ENCODE measurements at places on chromosomes 12 and 14.

DNA sequence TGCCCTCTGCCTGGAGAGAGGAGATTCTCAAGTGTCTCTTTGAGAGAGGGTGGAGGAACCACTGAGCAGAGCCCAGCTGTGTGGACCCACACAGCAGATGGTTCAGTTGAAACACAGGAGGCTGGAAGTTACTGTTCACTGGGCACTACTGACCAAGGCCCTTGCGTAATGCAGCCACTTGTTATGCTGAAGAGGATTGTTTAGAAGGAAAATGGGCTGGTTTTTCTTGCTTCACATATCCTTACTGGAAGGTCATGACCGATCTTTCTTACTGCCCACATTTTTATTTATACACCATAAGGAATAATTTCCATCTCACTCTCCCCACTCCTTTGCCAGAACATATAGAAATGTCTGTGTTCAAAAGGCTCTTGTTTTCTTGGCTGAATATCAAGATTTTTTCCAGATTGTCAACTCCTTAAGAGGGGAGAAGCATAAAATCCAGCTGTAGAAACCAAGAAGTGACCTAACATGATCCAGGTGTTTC lies 375.1 kb upstream of the DDHD1 start:
- DNase-seq = no peak

- DNase-seq = peak; percentile 48
These were observed 4.7 kb upstream of the CCER1 start for GRCh38 chr12:90959538-90960139.

DNA sequence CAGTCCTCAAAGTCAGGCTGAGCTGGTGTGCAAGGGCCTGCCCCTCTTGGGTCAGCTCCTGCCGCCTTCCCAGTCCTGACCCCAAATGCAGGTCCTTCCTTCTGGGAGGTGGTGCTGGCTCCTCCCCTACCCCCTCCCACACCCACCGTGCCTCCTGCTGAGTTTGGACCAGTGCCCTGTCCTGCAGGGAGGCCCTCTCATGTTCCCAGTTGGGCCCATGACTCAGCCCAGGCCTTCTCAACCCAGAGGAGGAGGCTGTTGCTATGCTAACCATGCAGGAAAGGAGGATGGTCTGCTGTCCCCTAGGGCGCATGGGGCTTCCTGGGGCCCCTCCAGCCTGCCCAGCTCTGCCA lies 4.4 kb downstream of the ZBTB42 start:
- no peak for DNase-seq

DNA sequence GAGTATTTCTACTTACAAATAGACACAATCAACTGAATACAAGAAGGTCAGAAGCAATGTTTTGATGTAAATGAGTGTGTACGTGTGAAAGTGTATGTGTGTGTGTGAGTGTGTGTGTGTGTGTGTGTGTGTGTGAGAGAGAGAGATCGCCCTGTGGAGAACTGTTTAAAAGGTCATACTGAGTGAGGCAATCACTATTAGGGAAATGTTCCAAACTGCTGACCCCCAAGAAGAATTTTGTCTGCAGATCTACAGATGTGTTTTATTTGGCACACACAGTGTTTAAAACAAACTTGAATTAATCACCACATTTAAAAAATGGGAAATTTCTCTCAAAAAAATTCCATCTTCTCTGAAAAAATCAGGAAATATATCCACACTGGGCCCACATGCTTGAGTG lies 1069.1 kb downstream of the SLC6A15 start:
- DNase-seq = no peak

DNA sequence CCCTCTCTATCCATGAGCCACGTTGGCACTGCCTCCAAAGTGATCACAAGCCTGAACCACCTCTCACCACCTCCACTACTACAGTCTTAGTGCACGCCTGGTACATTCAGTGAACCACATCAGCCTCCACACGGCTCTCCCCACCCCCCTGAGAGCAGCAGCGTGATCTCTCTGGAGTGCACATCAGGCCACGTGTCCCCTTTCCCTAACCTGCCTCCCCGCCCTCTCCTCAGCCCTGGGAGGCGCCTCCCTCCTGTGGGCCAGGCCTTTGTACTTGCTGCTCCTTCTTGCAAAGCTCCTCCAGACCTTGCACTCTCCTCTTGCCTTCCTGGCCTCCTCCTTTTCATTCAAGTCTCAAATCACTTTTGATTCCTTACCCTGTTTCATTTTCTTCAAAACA lies 49.8 kb downstream of the SLC6A12 start:
- DNase-seq = no peak

DNA sequence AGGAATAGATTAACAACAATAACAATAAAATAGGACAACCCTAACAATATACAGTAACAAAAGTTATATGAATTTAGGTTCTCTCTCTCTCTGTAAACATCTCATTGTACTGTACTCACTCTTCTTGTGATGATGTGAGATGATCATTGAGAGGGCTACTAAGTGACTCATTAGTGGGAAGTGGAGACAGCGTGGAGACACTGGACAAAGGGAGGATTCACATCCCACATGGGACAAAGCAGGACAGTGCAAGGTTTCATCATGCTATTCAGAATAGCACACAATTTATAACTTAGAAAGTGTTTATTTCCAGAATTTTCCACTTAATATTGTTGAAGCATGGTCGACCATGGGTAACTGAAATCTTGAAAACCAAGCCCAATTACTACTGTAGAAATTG lies 26.0 kb upstream of the SPATA7 start:
- no peak for DNase-seq

DNA sequence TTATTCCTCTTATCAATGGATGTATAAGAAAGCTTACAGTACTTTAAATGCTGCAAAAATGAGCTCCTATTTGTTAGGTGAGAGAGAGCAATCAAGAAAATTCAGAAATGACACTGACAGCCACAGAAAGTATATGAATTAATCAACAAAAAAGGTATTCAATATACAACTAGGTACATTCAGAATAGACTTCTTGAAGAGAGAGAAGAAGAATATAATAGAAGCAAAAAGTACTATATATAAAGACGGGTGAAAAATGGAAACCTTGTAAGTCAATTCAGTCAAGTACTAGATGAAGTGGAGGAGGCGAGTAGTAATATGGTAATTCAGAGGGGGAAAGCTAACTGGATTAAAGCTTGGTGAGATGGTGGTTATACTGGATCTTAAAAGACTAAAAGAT lies 74.3 kb downstream of the HEATR5A start:
- no peak for DNase-seq

DNA sequence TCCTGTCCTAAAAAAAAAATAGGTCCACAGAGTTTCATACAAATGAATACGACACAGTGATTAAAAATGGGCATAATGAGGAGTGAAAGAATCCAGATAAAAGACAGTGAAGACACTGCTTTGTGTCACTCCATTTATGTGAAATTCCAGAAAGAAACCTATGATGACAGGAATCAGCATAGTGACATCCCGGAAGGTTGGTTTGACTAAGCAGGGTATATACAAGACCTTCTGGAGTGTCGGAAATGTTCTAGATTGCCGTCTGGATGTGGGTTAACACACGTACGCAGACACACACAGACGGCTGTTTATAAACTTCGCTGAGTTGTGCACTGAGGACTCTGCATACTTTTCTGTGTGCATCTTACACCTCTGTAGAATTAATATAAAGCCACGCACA lies 13.2 kb upstream of the CACNA2D4 start:
- no peak for DNase-seq

- no peak for DNase-seq
These were observed 7.9 kb upstream of the NFKBIA start for GRCh38 chr14:35412272-35413056.

- DNase-seq = no peak
These were observed 3.1 kb downstream of the BCAT1 start for GRCh38 chr12:24945845-24946244.

Measured in cerebellum (tissue), 4 donors.